ENCODE measurements at places on chromosomes 3 and 15. TPM values are rescaled to one million over a fixed set of nuclear protein-coding genes. Genes with fewer than 3 reads are reported as not detected.

The EPHA3 gene
- 9.9 TPM for total RNA-seq

The TM2D3 gene
- 58.6 TPM for total RNA-seq

The ANKRD34C gene
- not detected for total RNA-seq

The GOLGA8J gene
- total RNA-seq: not detected

The ACOX2 gene
- total RNA-seq: 0.59 TPM

The ERICH6 gene
- 0.69 TPM for total RNA-seq

The KBTBD13 gene
- not detected for total RNA-seq

The PLA2G4D gene
- total RNA-seq: not detected

The KCNAB1 gene
- 16.5 TPM for total RNA-seq

All from glutamatergic neuron (in vitro differentiated cells).